ENCODE measurements at places on chromosomes 5 and 9. TPM values are rescaled to one million over a fixed set of nuclear protein-coding genes. Genes with fewer than 3 reads are reported as not detected.

The SOHLH1 gene
- not detected for total RNA-seq

The OR1Q1 gene
- not detected for total RNA-seq

The HAVCR2 gene
- total RNA-seq = 48.6 TPM

The SPATA9 gene
- not detected for total RNA-seq

The FOXI1 gene
- not detected for total RNA-seq

The TMEM174 gene
- total RNA-seq = not detected

DNA sequence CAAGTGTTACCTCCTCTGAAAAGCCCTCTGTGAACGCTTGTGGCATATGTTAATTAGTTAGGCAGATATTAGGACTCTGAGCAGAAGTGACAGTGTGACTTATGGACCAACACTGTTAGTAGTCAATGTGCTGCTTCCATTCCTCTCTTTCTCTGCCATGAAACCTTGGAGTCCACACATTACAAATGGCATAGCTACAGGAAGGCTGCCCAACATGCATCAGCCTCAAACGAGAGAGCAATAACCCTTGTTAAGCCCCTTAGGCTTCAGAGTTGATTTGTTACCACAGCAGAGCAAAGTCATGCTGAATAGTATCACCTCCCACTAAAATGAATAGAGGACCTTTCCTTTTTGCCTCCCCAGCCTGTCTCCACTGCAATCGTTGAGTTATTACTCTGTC lies 397.7 kb upstream of the SMARCA2 start:
- H3K36me3 ChIP-seq = no peaks in the 10 kb centered on the region
- DNase-seq = no peak
- peaks cover 6% of the 10 kb centered on the region for H3K27me3 ChIP-seq
- no peak overlapping the region for H3K4me3 ChIP-seq
- H3K27ac ChIP-seq = no peak overlapping the region

DNA sequence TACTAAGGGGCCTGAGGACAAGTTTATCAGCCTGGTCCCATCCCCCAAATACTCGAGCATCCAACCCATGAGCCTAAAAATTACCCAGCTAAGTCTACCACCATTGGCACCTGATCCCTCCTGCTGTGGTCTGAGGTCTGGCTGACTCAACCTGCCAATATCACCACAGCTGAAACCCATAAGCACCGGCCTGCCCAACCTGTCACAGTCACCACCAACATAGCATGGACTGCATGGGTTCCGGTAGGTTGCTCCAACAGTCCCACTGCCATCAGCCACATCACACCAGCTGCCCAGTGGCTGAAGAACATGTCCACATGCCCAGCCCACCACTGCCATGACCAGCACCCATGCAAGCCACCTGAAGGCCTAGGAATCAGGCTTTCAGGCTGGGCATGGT lies 495.0 kb downstream of the PRELID2 start:
- no peaks in the 10 kb centered on the region for H3K36me3 ChIP-seq
- no peak overlapping the region for H3K27ac ChIP-seq
- no peak for DNase-seq
- H3K4me1 ChIP-seq = no peaks in the 10 kb centered on the region

DNA sequence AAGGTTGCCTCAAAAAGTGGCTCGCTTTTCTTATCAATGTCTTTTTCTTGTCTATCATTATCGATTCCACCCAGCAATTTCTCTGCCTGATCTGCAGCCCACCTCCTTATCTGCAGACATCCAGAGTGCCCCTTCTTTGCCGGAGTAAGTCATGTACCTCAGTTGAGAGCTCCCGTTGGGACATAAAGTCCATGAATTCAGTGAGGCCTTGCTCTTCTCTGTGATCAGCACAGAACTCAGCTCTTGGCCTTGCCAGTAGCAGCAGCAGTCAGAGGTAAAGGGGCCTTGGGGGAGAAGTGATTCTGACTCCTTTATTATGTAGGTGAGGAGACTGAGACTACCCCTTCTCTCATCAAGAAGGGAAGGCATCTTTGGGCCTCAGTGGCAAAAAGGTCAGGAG lies 24.9 kb upstream of the DCAF12 start:
- H3K4me3 ChIP-seq = no peak overlapping the region
- no peak for DNase-seq
- H3K27me3 ChIP-seq = peaks cover 12% of the 10 kb centered on the region
- no peaks in the 10 kb centered on the region for H3K36me3 ChIP-seq

- H3K4me1 ChIP-seq = no peaks in the 10 kb centered on the region
- H3K36me3 ChIP-seq = no peaks in the 10 kb centered on the region
- H3K4me3 ChIP-seq = no peak overlapping the region
- H3K27ac ChIP-seq = no peak overlapping the region
- no peak for DNase-seq
- no peaks in the 10 kb centered on the region for H3K27me3 ChIP-seq
Measured at GRCh38 chr5:17373406-17373805, 124.6 kb upstream of the TAF11L2 start.

GRCh38 chr5:62506659-62507460 lies 71.8 kb upstream of the LRRC70 start:
- H3K27me3 ChIP-seq = no peaks in the 10 kb centered on the region
- H3K27ac ChIP-seq = no peak overlapping the region
- no peak for DNase-seq
- H3K4me3 ChIP-seq = no peak overlapping the region

- no peaks in the 10 kb centered on the region for H3K36me3 ChIP-seq
- H3K4me1 ChIP-seq = no peaks in the 10 kb centered on the region
- DNase-seq = no peak
- peaks cover 6% of the 10 kb centered on the region for H3K27me3 ChIP-seq
- H3K4me3 ChIP-seq = no peak overlapping the region
- H3K27ac ChIP-seq = no peak overlapping the region
Measured at GRCh38 chr5:151619812-151620460, 28.8 kb upstream of the FAT2 start.

- H3K27me3 ChIP-seq = no peaks in the 10 kb centered on the region
- no peak overlapping the region for H3K4me3 ChIP-seq
- H3K36me3 ChIP-seq = no peaks in the 10 kb centered on the region
- no peak for DNase-seq
- no peak overlapping the region for H3K27ac ChIP-seq
Measured at GRCh38 chr5:93791518-93791972, 50.1 kb upstream of the POU5F2 start.

- no peaks in the 10 kb centered on the region for H3K4me1 ChIP-seq
- DNase-seq = no peak
- no peak overlapping the region for H3K27ac ChIP-seq
Measured at GRCh38 chr9:123097430-123098095, 64.1 kb downstream of the GPR21 start.

GRCh38 chr5:171989276-171989675 lies 17.2 kb downstream of the FBXW11 start:
- H3K4me1 ChIP-seq = peaks cover 31% of the 10 kb centered on the region
- H3K27me3 ChIP-seq = no peaks in the 10 kb centered on the region
- no peak for DNase-seq
- peaks cover 62% of the 10 kb centered on the region for H3K36me3 ChIP-seq

DNA sequence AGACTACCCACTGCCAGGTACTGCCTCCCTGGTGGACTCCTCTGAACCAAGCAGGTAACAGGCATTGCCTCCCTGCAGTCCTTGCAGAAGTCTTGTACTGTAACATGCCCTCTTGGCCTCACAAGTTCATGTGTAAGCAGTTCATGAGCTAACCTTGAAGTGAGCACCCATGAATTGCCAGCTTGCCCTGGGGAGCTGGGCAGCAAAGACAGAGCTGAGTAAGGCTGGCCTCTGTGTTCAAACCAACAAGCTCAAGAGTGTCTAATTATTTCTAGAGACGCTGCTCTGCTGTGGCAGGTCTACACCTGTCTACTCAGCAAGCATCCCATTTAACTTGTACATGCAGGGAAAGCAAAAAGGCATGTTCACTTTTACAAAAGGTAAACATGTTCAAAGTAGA lies 113.5 kb downstream of the FEM1C start:
- H3K36me3 ChIP-seq = no peaks in the 10 kb centered on the region
- H3K27ac ChIP-seq = no peak overlapping the region
- no peak for DNase-seq

- DNase-seq = no peak
- no peaks in the 10 kb centered on the region for H3K4me1 ChIP-seq
- peaks cover 2% of the 10 kb centered on the region for H3K27me3 ChIP-seq
- no peak overlapping the region for H3K27ac ChIP-seq
Measured at GRCh38 chr5:123176224-123176937, 87.3 kb downstream of the PRDM6 start.

Measured in activated T-helper 2 cell treated with anti-CD3 and anti-CD28 coated beads, Interferon-gamma antibody, Interleukin-2, Interleukin-4, amounts not matched to agents 10 μg/mL and 5 μg/mL and 100 μg/mL, durations not matched to agents 14 hours and 24 hours and 36 hours (primary cell).